ENCODE measurements at places on chromosomes 5 and 9. TPM values are rescaled to one million over a fixed set of nuclear protein-coding genes. Genes with fewer than 3 reads are reported as not detected.

Gene CSF1R
- total RNA-seq, result 39.0 TPM

Gene EDIL3
- total RNA-seq, result not detected

Gene PTPN3
- not detected for total RNA-seq

DNA sequence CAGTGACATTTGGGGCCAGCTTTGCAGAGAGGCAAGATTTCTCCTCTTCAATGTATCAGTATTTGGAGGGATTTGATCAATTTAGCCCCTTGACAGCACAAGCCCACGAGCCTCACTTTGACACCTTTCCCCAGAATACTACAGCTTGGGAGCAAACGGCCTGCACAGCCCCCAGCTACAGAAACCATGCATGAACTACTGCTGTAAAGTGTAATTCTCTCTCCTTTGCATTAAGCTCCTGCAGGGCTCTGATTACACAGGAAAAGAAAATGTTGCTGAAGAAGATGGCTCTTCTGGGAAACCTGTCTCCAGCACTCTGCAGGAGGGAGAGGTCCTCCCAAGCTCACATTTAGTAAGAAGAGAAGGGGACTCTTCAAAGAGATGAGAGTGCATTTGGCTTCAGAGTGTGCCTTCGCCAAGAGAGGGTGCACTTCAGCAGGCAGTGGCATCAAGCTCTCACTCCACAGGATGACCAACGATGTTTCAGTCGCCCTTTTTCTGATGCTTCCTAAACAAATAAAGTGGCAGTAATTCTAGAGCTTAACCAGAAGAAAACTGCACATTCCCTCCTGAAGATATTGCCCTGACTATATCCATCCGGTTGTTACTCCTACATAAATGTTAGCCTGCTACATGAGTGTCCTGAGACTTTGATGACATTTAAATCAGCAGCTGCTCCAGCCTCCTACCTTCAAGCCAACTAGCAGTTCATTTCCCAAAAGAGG, 272.2 kb downstream of the AUH start:
- no peaks in the 10 kb centered on the region for H3K27me3 ChIP-seq
- no peak overlapping the region for H3K27ac ChIP-seq
- H3K36me3 ChIP-seq, result no peaks in the 10 kb centered on the region
- no peak for DNase-seq
- H3K4me3 ChIP-seq, result no peak overlapping the region

Gene FOXD4L5
- total RNA-seq, result not detected

Measured in natural killer cell (primary cell).